Pancreas (tissue), 10 donors: ENCODE measurements at places on chromosomes 3 and 15. TPM values are rescaled to one million over a fixed set of nuclear protein-coding genes. Genes with fewer than 3 reads are reported as not detected.

Gene EXD1
- total RNA-seq = not detected

DNA sequence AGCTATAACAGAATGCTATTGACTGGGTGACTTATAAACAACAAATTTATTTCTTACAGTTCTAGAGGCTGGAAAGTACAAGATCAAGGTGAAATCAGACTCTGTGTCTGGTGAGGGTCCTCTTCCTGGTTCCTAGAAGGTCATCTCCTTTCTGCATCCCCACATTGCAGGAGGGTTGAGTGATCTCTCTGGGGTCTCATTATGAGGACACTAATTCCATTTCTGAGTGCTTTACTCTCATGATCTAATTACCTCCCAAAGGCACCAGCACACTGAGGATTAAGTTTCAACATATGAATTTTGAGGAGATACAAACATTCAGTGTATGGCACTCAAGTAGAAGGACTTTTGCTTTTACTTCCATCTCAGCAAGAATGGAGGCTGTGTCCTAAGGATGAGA is 534.1 kb upstream of the KCNMB2 start:
- no peaks in the 10 kb centered on the region for H3K36me3 ChIP-seq
- no peak overlapping the region for H3K27ac ChIP-seq
- no peak for DNase-seq
- no peaks in the 10 kb centered on the region for H3K27me3 ChIP-seq
- no peak overlapping the region for H3K4me3 ChIP-seq
- H3K4me1 ChIP-seq = no peaks in the 10 kb centered on the region

Gene CLRN1
- not detected for total RNA-seq

GRCh38 chr3:153829606-153830170 is 291.5 kb upstream of the ARHGEF26 start:
- H3K4me3 ChIP-seq = no peak overlapping the region
- no peak overlapping the region for H3K27ac ChIP-seq
- no peaks in the 10 kb centered on the region for H3K27me3 ChIP-seq
- no peaks in the 10 kb centered on the region for H3K36me3 ChIP-seq
- H3K4me1 ChIP-seq = peaks cover 8% of the 10 kb centered on the region

GRCh38 chr15:83365370-83365938 is 81.0 kb upstream of the BNC1 start:
- H3K27me3 ChIP-seq = no peaks in the 10 kb centered on the region
- H3K4me1 ChIP-seq = peaks cover 6% of the 10 kb centered on the region
- no peak for DNase-seq
- H3K36me3 ChIP-seq = no peaks in the 10 kb centered on the region
- no peak overlapping the region for H3K27ac ChIP-seq
- no peak overlapping the region for H3K4me3 ChIP-seq

Gene SPSB4
- total RNA-seq = 10.2 TPM

DNA sequence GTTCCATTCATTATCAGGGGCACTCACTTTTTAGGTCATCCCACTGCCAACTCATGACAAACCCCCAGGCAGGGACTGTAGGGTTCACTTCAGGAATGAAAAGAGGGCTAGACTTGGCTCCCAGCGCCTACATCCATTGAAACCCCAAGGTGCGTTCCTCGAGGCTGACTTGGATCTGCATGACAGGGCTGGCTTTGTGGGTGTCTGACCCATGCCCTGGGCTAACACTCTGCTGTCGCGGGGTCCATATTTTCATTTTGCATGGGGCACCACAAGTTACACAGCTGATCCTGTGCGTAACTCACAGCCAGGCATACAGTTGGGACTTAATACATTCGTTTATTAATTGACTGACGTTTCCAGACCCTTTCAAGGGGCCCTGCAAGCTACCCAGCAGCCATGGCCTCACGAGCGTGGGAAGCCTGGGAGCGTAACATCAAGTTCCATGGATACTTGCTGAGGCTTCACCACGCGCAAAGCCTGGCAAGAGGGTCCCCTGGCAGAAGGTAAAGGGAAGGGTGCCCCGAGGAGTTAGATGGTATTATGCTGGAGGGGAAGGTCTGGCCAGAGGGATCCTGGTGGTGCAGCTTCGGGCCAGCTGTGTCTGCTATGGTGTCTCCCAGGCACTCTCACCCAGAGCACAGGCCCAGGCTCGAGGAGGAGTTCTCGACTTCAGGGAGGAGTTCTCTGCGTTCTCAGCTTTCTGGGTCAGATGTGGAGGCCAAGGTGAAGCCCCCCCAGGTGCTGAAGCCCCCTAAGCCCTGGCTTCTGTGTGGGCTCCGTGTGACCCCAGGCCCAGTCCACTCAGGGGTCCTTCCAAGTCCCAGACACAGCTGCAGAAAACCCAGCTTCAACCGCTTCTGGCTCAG is 85.4 kb downstream of the ADAMTS17 start:
- H3K27ac ChIP-seq = no peak overlapping the region
- H3K4me1 ChIP-seq = no peaks in the 10 kb centered on the region
- peaks cover 7% of the 10 kb centered on the region for H3K36me3 ChIP-seq
- DNase-seq = peak; percentile 5

Gene ZNF619
- 4.0 TPM for total RNA-seq

Gene GPR62
- total RNA-seq = 0.09 TPM

Gene HDC
- total RNA-seq = 0.41 TPM

- peaks cover 19% of the 10 kb centered on the region for H3K4me1 ChIP-seq
- H3K4me3 ChIP-seq = no peak overlapping the region
- DNase-seq = peak; percentile 79
- peak overlapping the region; percentile 77 for H3K27ac ChIP-seq
Observed at GRCh38 chr3:127697551-127698240, 24.9 kb downstream of the ABTB1 start.

DNA sequence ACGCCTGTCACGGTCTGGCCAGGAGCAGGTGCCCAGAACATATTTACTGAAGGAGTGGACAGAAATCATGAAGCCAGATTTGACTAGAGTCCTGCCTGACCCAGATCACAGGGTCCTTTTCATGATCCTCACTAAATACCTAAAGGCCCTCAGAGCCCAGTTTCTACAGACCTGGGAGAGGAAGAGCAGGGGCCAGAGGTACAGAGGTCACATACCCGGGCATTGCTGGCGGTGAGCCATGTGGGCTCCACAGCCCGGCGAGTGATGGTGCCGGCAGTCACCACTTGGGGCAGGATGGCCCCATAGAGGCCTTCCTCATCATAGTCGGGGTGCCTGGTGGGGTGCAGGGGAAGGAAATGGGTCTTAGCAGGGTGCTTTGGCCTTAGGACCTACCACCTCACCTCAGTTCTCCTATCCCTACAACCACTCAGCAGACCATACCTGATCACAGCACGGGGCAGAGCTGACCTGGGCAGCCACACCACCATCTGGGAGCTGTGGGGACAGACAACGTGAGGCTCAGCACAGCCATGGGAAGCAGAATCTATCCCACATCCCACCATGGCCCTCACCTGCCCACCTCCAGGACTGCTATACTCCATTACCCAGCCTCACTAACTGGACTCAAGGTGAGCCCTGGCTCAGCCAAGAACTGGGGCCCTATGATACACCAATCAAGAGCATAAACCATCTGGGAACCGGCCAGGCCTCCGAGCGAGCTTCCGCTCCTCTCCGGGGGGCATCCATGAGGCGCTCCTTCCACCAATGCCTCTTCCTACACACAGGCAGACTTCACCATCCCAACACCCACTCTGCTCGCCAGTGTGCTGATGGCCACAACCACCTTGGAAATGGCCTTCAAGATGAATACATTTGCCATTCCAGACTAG is 12.9 kb downstream of the POLG start:
- H3K27ac ChIP-seq = no peak overlapping the region
- no peaks in the 10 kb centered on the region for H3K4me1 ChIP-seq
- H3K4me3 ChIP-seq = no peak overlapping the region
- H3K27me3 ChIP-seq = no peaks in the 10 kb centered on the region

Gene IL17RC
- 19.8 TPM for total RNA-seq

DNA sequence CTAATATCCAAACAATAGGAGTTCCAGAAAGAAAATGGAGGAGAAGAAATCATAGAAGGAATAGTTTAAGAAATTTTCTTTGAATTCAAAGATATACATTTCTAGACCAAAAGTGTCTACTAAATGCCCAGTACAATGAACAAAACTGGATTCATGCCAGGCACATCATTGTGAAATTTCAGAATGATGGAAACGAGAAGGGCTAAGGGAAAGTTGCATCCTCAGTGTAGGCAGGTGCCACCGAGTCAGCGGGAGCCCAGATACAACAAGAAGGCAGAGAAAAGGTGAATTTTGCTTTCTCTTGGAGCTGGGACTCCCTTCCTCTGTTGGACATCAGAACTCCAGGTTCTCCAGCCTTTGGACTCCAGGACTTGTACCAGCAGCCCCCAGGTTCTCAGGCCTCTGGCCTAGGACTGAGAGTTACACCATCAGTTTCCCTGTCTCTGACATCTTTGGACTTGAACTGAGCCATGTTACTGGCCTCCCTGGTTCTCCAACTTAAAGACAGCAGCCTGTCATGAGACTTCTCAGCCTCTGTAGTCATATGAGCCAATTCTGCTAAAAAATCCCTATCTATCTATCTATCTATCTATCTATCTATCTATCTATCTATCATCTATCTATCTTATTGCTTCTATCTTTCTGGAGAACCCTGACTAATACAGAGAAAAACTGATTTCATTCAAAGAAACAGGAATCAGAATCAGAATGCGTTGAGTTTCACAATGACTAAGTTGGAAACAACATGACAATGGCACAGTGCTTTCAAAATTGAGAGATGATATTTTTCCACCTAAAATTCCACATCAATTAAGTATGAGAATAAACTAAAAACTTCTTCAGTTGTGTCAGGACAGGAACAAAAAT is 207.7 kb downstream of the FAM43A start:
- no peak overlapping the region for H3K4me3 ChIP-seq
- no peaks in the 10 kb centered on the region for H3K4me1 ChIP-seq
- H3K27me3 ChIP-seq = no peaks in the 10 kb centered on the region
- H3K36me3 ChIP-seq = no peaks in the 10 kb centered on the region

Gene TNNC1
- total RNA-seq = 1.7 TPM

- no peaks in the 10 kb centered on the region for H3K27me3 ChIP-seq
- no peak overlapping the region for H3K27ac ChIP-seq
- no peaks in the 10 kb centered on the region for H3K4me1 ChIP-seq
- DNase-seq = no peak
- no peak overlapping the region for H3K4me3 ChIP-seq
- no peaks in the 10 kb centered on the region for H3K36me3 ChIP-seq
Observed at GRCh38 chr3:67901681-67902080, 247.3 kb upstream of the SUCLG2 start.

- H3K4me1 ChIP-seq = no peaks in the 10 kb centered on the region
- H3K27me3 ChIP-seq = no peaks in the 10 kb centered on the region
- no peak overlapping the region for H3K27ac ChIP-seq
- H3K36me3 ChIP-seq = peaks cover 17% of the 10 kb centered on the region
- H3K4me3 ChIP-seq = no peak overlapping the region
- no peak for DNase-seq
Observed at GRCh38 chr15:101048581-101049030, 129.4 kb downstream of the LRRK1 start.

GRCh38 chr15:63600616-63601025 is 3.4 kb downstream of the FBXL22 start:
- H3K27me3 ChIP-seq = no peaks in the 10 kb centered on the region
- H3K36me3 ChIP-seq = no peaks in the 10 kb centered on the region
- H3K4me3 ChIP-seq = peak overlapping the region; percentile 64
- H3K27ac ChIP-seq = peak overlapping the region; percentile 83
- DNase-seq = peak; percentile 89
- peaks cover 10% of the 10 kb centered on the region for H3K4me1 ChIP-seq

Gene SIDT1
- 2.6 TPM for total RNA-seq

Gene FLNB
- 109 TPM for total RNA-seq

- DNase-seq = no peak
- no peaks in the 10 kb centered on the region for H3K27me3 ChIP-seq
- H3K4me1 ChIP-seq = no peaks in the 10 kb centered on the region
- no peaks in the 10 kb centered on the region for H3K36me3 ChIP-seq
Observed at GRCh38 chr15:69755551-69756310, 303.1 kb downstream of the RPLP1 start.

DNA sequence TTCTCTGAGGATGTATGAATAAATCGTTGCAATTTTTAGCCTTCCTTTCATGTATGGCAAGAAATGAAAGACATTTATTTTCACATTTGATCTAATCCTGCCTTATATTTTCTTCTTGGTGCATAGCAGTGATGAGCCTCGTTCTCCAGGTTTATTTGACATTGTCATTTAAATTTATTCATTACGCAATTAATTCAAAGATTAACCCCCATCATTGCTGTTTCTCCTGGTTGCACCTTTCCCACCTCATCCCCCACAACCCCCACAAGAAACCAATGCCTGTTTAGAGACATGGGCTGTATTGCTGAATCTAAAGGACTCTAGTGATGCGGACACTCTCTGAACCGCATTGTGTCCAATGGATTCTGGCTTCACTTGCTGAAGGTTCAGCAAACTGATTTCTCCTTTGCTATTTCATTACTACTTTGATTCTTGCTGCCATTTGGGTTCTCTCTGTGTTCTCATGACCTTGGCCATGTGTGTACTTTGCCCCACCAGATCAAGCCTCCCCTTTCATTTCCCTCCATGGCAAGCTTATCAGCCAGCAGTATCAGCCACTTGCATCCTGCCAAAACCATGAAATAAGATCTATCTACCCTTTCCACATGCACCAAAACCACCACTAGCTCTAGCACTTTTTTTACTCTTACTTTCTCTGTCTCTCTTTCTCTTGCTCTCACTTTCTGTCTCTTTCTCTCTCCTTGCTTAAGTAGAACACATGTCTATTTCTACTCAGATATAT is 382.7 kb downstream of the GBE1 start:
- no peak overlapping the region for H3K4me3 ChIP-seq
- H3K36me3 ChIP-seq = no peaks in the 10 kb centered on the region
- DNase-seq = no peak

GRCh38 chr3:197003461-197004385 is 25.9 kb downstream of the MELTF start:
- no peaks in the 10 kb centered on the region for H3K27me3 ChIP-seq
- peak overlapping the region; percentile 51 for H3K27ac ChIP-seq
- peaks cover 2% of the 10 kb centered on the region for H3K4me1 ChIP-seq
- DNase-seq = peak; percentile 43
- no peaks in the 10 kb centered on the region for H3K36me3 ChIP-seq
- H3K4me3 ChIP-seq = peak overlapping the region; percentile 46

Gene NIT2
- 17.8 TPM for total RNA-seq

Gene EOMES
- total RNA-seq = 0.24 TPM

Gene CTXN2
- total RNA-seq = 0.09 TPM

Gene B3GALNT1
- 4.2 TPM for total RNA-seq

DNA sequence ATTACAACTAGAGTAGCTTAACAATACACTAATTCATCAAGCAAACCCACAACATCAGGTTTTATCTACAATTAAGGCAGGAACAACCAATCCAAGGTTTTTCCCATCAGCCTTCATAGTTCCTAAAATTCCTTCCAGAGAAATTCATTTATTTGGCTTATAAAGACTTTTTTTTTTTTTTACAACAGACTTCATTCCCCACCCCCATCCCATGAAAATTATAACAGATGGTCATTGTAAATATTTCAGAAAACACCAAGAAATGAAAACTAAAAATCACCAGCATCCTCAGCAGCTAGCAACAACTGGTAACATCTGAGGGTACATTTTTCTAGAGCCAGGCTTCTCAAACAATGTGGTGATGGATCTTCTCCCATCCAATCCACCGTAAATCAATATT is 11.0 kb downstream of the SH3BP5 start:
- peaks cover 7% of the 10 kb centered on the region for H3K4me1 ChIP-seq
- H3K27me3 ChIP-seq = no peaks in the 10 kb centered on the region
- H3K4me3 ChIP-seq = no peak overlapping the region
